ENCODE measurements at places on chromosomes 4 and X.
A peak's percentile ranks its signal among the peaks of the same experiment; 100 is the strongest.

- H3K4me1 ChIP-seq = peaks cover 3% of the 10 kb centered on the region
- no peak overlapping the region for H3K27ac ChIP-seq
- DNase-seq = no peak
- no peaks in the 10 kb centered on the region for H3K27me3 ChIP-seq
- no peaks in the 10 kb centered on the region for H3K36me3 ChIP-seq
- no peak overlapping the region for H3K4me3 ChIP-seq
Observed at GRCh38 chr4:25015012-25015411, 15.7 kb downstream of the LGI2 start.

- H3K4me3 ChIP-seq = no peak overlapping the region
- H3K36me3 ChIP-seq = no peaks in the 10 kb centered on the region
- H3K4me1 ChIP-seq = peaks cover 2% of the 10 kb centered on the region
Observed at GRCh38 chr4:150578745-150579501, 3.0 kb upstream of the MAB21L2 start.

DNA sequence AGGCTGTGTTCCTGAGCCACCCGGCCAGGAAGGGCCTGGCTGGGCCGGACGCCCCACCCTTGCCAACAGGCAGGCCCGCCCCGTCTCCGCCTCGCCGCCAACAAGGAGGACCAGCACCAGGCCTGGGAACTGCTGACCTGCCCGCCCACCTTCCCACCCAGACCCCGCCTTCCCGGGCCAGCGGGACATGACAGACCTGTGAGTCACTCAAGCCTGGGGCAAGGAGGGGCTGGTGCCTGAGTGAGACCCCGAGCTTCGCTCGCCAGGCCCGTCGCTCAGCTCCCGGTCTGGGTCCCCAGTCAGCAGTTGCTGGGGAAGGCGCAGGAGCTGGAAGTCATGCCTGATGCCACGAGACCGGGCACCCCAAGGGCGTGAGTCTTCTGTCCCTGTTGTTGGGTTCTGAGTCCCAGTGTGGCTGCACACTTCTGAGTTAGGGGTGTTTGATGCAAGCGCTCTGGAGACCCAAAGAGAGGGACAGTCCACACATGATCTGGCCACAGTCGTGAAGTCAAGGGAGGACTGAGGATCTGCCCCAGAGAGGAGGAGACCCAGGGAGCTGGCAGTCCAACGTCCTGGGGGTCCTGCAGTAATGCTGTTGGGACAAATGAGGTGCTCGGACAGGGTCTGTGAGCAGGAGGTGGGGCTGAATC lies at the start of gene DNASE1L1:
TSS of gene DNASE1L1 (minus strand) at position 33 of the 650 bp plus-strand sequence. CDS start 3,686 bp downstream, outside the sequence.
- H3K4me1 ChIP-seq = no peaks in the 10 kb centered on the region
- no peaks in the 10 kb centered on the region for H3K27me3 ChIP-seq
- peak; percentile 97 for DNase-seq
- no peak within 1 kb of the TSS for H3K27ac ChIP-seq

DNA sequence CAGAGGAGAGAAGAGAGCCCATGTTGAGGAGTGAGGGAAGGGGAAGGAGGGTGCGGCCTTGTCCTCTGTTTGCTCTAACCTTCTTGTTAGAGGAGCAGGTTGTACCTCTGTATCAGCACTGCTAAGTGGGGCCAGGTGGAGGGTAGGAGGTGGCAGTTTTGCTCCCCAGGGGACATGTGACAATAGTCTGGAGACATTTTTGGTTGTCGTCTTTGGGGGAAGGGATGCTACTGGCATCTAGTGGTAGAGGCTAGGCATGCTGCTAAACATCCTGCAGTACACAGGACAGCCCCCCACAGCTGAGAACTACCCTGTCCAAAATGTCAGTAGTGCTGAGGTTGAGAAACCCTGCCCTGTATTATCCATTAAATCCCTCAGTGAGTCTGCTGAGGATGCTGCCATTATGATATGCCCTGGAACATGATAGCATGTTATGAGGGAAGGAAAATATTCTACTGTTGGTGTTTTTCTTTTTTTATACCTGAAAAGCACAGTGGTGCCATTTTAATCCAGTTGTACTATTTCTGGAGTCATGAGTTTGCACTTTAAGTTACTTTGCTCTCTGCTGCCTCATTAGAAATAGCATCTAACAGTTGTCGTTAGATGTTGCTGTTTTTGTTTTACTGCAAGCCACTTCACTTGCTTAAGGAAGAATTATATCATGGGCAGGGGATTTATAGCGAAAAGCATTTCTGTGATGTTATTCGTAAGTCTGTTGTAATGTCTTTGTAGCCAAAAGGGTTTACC lies 90.6 kb downstream of the LRP2BP start:
- H3K27ac ChIP-seq = peak overlapping the region; percentile 10
- DNase-seq = no peak

DNA sequence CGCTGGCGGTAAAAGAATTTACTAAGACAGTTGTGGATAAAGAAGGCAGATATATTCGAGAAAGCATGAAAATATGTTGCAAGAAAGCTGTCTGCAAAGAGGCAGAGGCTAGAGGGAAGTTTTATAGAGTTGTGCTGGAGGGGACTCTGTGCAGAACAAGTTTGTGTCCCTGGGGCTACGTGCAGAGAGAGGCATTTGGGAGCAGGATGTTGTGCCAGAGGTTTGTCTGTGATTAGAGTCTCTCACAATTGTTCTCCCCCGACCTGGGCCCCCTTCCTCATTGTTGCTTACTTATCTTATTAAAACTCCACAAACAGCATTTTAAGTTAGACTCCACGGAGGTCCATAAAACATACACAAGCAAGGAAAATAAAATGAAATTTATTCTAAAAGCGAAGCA lies 831.3 kb downstream of the NLGN4X start:
- no peak overlapping the region for H3K4me3 ChIP-seq
- no peak overlapping the region for H3K27ac ChIP-seq
- H3K4me1 ChIP-seq = no peaks in the 10 kb centered on the region
- DNase-seq = no peak

DNA sequence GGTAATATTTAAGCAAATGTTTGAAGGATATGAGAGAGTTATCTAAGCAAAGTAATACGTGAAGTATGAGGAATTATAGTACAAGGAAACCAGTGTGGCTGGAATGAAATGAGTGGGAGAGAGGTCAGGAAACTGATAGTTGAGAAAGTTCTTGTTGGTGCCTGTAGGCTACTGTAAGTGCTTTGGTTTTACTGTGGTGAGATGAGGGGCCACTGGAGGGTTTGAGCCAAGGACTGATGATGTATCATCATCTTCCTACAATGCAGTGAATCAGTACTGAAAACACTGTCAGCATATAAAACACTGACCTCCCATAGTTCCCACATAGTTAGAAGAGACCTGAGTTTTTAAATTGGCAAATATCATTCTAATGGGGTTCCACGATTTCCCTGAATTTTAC lies 367.5 kb upstream of the CTSO start:
- no peaks in the 10 kb centered on the region for H3K4me1 ChIP-seq
- H3K27ac ChIP-seq = no peak overlapping the region
- DNase-seq = no peak

DNA sequence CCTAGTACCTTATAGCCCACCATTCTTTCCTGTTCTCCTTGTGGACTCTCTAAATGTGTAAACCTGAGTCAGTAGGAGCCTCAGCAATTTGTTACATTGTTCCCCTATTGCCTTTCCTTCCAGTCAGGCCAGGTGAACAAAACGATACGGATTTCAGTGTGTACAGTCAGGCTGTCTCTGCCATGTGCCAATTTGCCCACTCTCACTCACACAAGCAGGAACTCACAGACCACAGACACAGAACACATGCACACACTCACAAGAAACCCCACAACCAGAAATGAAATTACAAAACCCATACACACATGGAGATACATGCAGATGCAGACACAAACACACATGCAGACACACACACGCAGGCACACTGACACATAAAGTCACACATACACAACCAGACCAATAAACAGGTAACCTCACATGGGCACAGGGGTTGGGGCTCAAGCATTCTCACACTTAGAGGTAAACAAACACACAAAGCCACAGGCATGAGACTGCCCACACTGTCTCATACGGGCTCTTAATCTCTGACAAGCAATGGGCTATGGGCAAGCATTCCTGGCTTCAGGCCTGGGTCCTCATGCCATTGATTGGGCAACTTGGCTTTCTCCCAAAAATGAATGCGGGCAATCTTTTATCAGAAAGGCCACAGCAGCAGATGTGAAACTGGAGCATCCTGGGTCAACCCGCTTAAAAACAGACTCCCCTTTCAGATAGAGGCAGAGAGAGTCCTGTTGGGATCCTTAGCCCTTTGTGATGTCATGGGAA lies 68.7 kb downstream of the NBDY start:
- H3K4me3 ChIP-seq = no peak overlapping the region
- H3K27me3 ChIP-seq = no peaks in the 10 kb centered on the region
- H3K36me3 ChIP-seq = no peaks in the 10 kb centered on the region
- no peak for DNase-seq
- H3K4me1 ChIP-seq = no peaks in the 10 kb centered on the region

- no peak overlapping the region for H3K4me3 ChIP-seq
- H3K27me3 ChIP-seq = no peaks in the 10 kb centered on the region
- DNase-seq = no peak
Observed at GRCh38 chr4:19158107-19158809, 1093.4 kb upstream of the SLIT2 start.

DNA sequence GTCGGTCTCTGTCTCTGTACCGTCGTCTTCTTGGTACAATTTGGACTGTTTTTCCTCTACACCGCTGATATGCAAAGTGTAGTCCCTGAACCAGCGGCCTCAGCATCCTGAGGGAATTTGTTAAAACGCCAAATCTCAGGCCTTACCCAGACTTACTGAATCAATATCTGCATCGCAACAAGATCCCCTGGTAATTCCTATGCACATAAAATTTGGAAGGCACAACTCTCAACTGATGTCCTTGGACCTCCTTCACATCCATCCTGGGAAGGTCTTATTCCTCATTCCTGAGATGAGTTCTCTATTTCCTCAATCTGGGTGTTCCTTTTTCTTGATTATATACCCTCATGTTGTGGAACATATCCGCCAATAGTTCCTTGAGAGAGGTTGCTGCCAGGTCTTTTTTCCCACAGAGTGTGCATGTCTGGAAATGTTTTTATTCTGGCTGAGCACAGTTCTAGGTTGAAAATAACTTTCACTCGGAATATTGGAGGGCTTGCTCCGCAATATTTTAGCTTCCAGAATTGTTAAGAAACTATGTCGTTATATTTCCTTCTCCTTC lies 738 bp upstream of the HPF1 start:
- no peaks in the 10 kb centered on the region for H3K36me3 ChIP-seq
- peaks cover 8% of the 10 kb centered on the region for H3K4me1 ChIP-seq
- DNase-seq = no peak
- no peaks in the 10 kb centered on the region for H3K27me3 ChIP-seq
- no peak overlapping the region for H3K27ac ChIP-seq

DNA sequence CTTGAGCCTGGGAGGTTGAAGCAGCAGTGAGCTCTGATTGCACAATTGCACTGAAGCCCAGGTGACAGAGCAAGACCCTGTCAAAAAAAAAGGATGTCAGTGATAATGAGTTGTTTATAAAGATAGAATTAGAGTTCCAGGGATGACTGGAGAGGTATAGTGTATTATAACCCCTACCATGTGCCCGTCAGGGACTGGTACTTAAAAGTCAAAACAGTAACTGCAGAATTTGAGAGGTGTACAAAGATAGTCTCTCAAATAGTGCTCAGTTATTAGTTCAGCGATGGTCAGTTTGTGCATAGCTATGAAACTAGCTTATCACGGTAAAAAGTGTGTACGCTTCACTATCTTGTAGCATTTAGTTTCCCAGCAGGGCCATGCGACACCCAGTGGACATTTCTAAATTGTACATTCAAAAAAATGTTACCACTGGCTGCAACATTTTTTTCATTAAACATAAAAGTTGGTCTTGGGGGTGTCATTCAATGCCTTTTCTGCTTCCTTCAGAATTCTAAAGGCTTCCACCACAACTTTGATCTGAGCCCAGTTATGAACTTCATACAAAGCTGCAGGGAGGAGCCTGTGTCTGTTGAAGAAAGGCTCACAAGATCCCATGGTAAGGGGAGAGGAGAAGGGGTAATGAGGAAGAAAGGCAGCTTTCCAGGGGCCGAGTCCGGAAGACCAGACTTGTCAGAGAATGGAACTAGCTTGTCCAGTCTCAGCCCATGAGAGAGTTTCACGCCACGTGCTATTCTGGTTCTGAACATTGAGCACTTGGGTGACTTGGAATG lies 9.2 kb upstream of the GYG2 start:
- H3K27ac ChIP-seq = no peak overlapping the region
- H3K36me3 ChIP-seq = no peaks in the 10 kb centered on the region
- H3K4me3 ChIP-seq = no peak overlapping the region
- H3K4me1 ChIP-seq = no peaks in the 10 kb centered on the region
- no peak for DNase-seq
- H3K27me3 ChIP-seq = no peaks in the 10 kb centered on the region

DNA sequence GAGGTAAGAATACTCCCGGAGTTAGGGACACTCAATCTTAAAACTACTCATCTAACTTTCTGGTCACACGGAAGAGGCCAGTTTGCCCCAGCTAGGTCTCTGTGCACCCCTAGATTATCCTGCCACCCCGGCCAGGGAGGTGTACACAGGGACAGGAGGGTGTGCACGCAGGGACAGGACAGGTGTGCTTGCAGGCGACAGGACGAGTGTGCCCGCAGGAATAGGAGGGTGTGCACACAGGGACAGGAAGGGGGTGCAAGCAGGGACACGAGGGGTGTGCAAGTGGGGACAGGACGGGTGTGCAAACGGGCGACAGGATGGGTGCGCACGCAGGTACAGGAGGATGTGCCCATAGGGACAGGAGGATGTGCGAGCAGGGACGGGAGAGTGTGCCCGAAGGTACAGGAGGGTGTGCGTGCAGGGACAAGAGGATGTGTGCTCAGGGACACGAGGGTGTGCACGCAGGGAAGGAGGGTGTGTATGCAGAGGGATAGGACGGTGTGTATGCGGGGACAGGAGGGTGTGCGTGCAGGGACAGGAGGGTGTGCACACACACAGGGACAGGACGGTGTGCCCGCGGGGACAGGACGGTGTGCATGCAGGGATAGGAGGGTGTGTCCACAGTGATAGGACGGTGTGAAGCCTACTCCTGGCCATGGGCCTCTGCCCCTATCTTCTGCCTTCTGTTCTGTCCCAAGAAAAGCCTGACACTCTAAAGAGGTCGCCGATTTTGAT lies 4.1 kb downstream of the TMEM271 start:
- no peak for DNase-seq
- no peaks in the 10 kb centered on the region for H3K27me3 ChIP-seq
- H3K36me3 ChIP-seq = no peaks in the 10 kb centered on the region
- no peak overlapping the region for H3K27ac ChIP-seq
- H3K4me1 ChIP-seq = no peaks in the 10 kb centered on the region
- H3K4me3 ChIP-seq = no peak overlapping the region

DNA sequence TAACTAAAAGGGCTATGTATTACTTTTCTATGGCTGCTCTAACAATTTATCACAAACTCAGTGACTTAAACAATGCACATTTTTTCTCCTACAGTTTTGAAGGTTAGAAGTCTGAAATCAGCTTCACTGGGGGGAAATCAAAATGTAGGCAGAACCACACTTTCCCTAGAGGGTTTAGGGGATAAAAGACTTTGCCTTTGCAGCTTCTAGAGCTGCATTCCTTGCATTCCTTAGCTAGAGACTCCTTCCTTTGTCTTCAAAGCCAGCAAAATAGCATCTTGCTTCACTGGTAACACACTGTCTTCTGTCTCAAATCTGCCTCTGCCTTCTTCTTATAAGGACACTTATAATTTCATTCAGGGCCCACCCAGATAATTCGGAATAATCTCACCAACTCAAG lies 152.4 kb upstream of the SPIN4 start:
- H3K36me3 ChIP-seq = no peaks in the 10 kb centered on the region
- DNase-seq = no peak
- H3K27me3 ChIP-seq = no peaks in the 10 kb centered on the region
- H3K4me1 ChIP-seq = no peaks in the 10 kb centered on the region

GRCh38 chr4:76931087-76931486 lies 18.5 kb upstream of the SEPTIN11 start:
- no peaks in the 10 kb centered on the region for H3K36me3 ChIP-seq
- H3K4me3 ChIP-seq = no peak overlapping the region
- no peak for DNase-seq
- H3K27me3 ChIP-seq = no peaks in the 10 kb centered on the region
- no peaks in the 10 kb centered on the region for H3K4me1 ChIP-seq
